ENCODE measurements at places on chromosomes 4 and X.

DNA sequence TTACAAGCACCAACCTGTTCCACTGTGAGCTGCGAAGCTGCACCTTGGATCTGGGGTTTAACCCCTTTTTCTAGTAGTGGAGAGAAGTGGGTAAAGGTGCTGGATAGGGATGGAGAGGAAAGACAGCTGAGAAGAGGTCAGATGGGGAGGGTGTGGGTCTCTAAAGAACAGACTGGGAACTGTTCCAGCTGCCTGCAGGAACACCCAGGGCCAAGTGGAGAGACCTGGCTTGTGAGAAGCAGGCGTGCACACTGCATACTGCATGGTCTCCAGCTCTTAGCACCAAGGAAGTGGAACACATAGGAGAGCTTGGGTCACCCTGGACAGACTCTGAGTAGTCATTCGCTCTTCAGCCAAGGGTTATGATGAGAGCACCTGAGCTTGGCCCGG lies 16.1 kb downstream of the BCOR start:
- DNase-seq = no peak

DNA sequence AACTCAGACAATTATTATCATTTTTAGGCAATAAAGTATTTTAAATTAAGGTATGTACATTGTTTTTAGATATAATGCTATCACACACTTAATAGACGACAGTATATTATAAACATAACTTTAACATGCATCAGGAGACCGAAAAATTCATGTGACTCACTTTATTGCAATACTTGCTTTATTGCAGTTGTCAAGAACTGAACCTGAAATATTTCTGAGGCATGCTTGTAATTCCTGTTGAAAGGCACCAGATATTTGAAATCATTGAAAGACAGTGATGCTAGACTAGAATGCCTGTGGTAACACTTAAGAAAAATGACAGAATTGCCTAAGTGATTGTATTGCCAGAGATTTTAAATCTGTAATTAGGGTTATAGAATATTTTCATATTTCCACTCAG lies 175.6 kb upstream of the MAGEB2 start:
- DNase-seq = no peak

DNA sequence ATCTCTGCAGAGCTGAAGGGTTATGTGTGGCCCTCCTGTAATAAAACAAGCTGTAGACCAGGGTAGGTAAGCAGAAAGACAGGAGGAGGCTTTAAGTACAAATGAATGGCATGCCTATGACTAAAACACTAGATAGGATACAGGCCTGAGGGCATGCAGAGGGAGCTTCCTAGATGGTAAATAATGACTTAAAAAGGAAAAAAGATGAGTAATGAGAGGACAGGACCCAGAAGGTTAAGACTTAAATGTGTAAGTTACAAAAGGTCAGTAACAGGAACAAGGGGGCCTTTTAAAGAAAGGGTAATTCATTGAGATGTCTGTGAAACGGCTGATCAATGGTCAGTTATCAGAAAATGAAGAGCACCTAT lies 194.8 kb downstream of the SOWAHB start:
- DNase-seq = no peak

DNA sequence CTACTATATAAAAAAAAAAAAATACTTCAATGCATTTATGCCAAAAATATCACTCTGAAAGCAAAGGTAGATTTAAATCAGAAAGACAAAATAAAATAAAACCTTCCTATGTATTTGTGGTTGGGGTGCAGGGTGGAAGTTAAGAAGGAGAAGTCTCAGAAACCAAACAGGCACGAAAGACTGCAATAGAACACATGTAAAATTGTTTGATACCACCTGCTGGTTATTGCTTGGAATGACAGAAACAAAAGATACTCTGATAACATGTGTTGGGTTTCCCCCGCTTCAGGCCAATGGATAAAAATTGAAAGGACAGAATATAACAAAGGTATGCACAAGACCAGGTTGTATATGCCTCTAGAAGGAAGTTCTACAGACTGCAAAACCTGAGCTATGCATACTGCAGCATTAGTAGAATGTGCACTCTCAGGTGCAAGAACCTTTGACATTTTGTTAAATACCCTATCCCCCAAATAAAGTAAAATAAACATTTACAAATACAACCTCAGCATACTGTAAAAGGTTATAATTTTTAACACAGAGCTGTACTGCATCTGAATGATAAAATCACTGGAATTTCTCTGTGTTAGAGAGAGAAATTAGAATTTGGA lies 118.8 kb downstream of the GABRA2 start:
- DNase-seq = peak; percentile 48

DNA sequence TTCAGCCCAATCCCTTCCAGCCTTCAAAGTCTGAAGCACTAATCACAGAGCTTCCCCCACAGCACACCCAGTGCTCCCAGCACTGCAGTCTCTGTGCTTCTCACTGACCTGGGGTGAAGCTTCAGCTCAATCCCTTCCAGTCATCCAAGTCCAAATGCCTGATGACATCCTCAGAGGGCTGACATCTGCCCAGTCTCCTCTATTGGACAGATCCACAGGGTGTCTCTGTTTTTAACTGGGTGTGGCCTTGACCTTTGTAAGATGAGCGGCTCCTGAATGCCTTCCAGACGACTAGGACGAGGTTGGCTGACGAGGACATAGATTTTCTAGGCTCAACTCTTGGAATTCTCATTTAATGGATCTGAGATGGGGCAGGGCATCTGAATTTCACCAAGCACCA lies 7.6 kb upstream of the SLC2A9 start:
- no peak for DNase-seq
